Endodermal cell (in vitro differentiated cells): ENCODE measurements at places on chromosomes 13 and 19. TPM values are rescaled to one million over a fixed set of nuclear protein-coding genes. Genes with fewer than 3 reads are reported as not detected.

DNA sequence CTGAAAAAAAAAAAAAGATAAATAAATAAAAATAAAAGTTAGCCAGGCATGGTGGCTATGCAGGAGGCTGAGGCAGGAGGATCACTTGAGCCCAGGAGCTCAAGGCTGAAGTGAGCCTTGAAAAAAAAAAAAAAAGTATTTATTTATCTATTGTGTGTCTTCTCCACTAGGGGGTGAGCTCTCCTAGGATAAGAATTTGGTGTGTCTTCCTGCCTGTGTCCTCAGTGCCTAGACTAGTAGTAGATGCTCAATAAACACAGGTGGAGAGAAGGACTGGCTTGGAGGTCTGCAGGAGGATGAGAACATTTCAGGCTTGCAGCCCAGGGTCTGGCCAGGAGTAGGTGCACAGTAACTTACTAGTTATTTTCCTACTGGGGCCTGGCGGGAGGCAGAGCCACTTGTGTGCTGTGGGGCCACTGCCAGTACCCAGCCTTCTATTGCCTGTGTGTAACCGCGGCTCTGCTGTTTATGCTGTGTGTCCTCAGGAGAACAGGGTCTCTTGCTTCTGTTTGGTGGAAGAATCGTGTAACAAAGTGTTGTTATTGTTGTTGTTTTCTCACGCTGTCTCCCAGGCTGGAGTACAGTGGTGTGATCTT is 5.4 kb downstream of the LMTK3 start:
- DNase-seq, result peak; percentile 57

Gene TRIM28
- 619 to 863 TPM (median 809 TPM) in 3 replicates for total RNA-seq

Gene LGALS4
- 0.29 and 0.84 TPM in 2 replicates for total RNA-seq

Gene KANK3
- total RNA-seq, result 2.3 to 3.4 TPM (median 2.7 TPM) in 3 replicates

DNA sequence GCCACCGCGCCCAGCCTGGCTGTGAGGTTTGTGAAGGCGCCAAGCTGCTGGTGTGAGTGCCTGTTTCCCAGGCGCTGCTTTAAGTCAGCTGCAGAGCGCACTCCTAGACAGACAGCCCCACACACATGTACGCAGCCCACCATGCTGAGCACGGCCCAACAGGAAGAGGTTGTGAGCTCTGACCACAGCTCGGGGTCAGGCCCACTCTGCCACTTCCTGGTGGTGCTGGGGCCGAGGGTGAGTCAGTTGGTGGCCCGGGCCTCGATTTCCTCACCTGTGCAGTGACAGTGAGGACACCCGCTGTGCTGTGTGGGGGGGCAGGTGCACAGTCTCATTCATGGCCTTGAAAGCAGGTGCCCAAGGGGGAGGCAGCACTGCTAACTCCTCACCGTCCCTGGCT is 106.7 kb downstream of the KDM4B start:
- DNase-seq, result no peak

Gene GTPBP3
- 36.1 to 55.7 TPM (median 55.0 TPM) in 3 replicates for total RNA-seq

GRCh38 chr13:35252536-35253205 is 223.8 kb downstream of the MAB21L1 start:
- no peak for DNase-seq

GRCh38 chr19:34364830-34365462 is at the start of gene GPI:
GPI (plus strand) TSS chr19:34365196; CDS start chr19:34365267, 71 bp downstream.
- peak; percentile 85 for DNase-seq

DNA sequence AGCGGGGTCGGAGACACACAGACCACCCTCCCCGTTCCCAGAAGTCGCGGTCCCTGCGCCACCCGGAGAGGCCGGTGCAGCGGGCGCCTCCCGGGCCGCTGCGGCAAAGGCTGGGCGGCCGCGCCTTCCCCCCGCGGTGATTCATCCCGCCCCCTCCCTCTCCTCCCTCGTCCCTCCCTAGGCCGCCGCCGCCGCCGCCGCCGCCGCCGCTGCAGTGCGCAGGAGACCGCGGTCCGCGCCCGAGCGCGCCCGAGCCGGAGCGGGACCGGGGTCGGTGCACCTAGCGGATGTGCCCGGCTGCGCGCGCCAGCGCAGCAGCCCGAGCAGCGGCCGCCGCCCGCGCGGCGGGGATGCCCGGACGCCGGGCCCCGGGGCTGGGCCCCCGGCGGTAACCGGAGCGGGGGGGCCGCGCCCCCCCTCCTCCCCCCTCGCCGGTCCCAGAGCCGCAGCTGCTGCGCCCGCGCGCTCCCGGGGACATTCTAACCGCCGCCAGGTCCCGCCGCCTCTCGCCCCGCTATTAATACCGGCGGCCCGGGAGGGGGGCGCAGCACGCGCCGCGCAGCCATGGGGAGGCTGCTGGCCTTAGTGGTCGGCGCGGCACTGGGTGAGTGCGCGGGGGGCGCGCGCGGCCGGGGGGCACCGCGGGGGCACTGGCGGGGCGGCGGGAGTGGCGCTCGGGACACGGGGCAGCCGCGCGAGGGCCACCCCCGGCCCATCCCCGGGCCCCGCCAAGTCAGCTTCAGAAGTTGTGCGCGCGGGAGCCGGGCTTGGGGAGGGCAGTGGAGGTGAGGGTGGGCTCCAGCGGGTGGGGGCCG is at the start of gene SCN1B:
Gene SCN1B (plus strand): TSS at position 214 of the 815 bp plus-strand sequence. CDS start 351 bp downstream, at position 565.
- DNase-seq, result peak; percentile 88

- DNase-seq, result no peak
Observed at GRCh38 chr13:79796136-79796535, 315.2 kb downstream of the NDFIP2 start.

- DNase-seq, result peak; percentile 82
Observed at GRCh38 chr19:8340341-8341096, 2.5 kb downstream of the KANK3 start.

Gene ATP8A2
- total RNA-seq, result 1.3 to 1.8 TPM (median 1.6 TPM) in 3 replicates

DNA sequence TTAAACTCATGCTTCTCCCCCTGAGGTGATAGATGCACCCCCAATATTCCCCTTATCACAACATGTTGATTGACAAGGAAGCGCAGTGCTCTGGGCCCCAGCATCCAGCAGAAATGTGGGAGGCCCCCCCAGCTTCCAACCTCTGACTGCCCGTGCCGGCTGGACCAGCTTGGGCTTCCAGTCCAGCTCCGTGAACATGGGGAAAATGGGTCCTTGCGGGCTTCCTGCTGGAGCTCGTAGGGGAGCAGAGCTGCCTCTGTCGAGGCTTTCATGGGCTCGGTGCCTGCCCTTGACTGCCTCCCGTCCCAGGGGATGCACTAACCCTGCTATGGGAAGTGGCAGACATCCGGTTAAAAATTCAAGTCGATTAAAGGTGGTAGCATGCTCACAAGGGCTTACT is 188.9 kb downstream of the COL4A1 start:
- DNase-seq, result peak; percentile 42

Gene CYSLTR2
- not detected in 2 replicates for total RNA-seq

Gene CEACAM6
- not detected in 3 replicates for total RNA-seq

DNA sequence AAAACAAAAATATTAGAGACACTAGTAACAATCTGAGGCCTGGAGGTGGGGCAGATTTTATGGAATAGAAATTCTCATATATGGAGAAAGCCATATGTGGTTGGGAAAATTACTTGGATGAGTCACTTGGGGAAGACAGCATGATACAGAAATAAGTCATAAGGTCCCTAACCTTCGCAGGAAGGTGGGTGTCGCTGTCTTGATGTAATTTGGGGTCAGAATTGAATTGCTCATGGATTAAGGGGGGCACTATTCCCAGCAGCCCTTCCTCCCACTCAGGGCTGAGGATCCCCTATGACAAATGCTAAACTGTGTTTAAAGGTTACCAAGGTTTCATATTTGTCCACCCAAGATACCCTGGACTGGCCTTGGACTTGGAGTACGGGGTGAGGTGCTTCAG is 5.0 kb downstream of the RDH8 start:
- no peak for DNase-seq

Gene ZNF577
- 22.3 and 25.8 TPM in 2 replicates for total RNA-seq
